Fibroblast of skin of scalp (primary cell): ENCODE measurements at places on chromosomes 3 and 15.

DNA sequence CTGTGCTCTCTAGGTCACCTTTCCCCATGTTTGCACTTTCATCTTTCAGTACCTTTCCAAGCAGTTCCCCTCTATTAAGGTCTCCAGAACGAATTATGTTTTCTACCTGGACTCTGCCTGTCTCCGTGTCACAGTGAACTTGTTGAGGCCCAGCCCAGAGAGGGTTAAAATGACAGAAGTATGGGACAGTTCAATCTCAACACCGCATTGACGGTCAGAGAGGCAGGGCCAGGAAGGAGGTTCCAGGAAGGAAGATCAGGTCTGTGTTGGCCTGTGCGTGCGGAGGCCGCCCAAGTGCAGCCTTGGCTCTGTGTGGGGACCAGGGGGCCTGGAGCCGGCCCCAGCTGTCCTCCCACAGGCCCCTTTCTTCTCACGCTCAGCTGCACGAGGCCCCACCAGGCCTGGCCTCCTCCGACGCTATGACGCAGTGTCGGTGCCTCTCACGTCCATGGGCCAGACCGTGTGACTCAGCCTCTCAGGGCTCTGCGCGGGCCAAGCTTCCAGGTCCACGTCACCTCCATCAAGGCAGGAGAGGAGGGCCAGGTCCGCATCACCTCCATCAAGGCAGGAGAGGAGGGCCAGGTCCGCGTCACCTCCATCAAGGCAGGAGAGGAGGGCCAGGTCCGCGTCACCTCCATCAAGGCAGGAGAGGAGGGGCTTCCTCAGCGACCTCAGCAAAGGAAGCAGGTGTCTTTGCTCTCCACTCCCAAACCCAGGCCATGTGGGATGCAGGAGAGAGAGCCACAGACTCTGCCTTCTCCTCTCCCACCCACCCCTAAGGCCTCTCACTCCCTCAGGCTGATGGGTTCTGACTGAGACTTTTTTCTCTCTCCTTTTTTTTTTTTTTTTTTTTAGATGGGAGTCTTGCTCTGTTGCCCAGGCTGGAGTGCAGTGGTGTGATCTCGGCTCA, 83.1 kb downstream of the CPN2 start:
- DNase-seq: peak; percentile 53

- no peak for DNase-seq
Observed at GRCh38 chr15:74812533-74812932, at the start of gene LMAN1L. Gene LMAN1L (plus strand): TSS chr15:74812835. CDS start chr15:74812855, 20 bp downstream.

DNA sequence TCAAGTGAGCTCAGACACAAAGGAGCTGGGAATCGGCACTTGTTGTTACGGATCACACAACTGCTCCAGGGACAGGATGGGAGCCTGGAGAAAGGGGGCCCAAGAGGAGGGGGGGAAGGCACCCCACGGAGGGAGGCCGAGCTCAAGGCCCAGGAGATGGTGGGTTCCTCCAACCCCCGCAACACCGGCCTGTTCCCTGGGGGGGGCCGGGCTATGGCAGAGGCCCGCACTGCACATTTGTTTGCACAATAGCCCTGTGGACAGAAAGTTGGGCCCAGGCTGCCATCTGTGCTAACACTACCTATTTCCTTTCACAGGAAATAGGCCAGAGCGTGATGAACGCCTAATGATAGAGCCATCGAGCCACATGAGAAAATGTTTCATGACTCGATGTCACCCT, 147.1 kb downstream of the NSMCE3 start:
- no peak for DNase-seq

DNA sequence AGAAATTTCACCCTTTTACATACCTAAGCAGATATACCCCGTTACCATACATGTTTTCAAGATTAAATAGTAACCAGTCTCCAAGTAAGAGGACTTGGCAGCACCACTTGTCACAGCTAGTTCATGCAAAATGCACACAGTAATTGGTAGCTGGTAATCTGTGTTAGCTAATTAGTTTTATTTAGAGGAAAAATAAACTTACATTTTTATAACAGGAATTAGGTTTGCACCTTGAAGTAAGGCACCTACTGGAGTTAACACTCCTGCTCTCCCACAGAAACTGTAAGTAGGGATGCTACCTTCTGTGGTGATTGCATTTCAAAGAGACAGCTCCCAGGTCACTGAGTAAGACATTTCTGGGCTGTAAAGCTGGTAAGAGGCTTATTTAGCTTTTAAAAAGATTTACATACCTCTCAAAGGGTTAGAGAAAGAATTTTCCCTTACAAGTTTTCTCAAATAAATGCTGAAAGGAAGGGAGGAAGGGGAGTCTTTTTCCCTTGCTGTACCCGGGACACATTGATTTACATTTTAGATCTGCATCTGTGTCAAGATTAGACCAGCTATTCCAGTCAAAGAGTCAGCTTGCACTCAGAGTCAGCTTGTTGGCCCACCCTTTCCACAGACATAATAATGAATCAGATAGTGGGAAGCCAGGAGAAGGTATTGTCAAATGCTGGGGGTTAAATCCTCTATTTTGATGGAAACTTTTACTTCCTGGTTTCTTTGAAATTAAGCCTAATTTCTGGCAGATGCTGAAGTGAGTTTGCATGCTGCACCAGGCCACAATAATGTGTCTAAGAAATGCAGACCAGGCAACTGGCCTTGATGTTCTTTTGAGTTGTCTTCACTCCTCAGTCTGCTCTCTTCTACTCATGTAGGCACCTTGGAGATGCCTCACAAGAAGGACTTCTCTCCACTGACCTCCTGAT, 77.6 kb upstream of the CHD2 start:
- no peak for DNase-seq

DNA sequence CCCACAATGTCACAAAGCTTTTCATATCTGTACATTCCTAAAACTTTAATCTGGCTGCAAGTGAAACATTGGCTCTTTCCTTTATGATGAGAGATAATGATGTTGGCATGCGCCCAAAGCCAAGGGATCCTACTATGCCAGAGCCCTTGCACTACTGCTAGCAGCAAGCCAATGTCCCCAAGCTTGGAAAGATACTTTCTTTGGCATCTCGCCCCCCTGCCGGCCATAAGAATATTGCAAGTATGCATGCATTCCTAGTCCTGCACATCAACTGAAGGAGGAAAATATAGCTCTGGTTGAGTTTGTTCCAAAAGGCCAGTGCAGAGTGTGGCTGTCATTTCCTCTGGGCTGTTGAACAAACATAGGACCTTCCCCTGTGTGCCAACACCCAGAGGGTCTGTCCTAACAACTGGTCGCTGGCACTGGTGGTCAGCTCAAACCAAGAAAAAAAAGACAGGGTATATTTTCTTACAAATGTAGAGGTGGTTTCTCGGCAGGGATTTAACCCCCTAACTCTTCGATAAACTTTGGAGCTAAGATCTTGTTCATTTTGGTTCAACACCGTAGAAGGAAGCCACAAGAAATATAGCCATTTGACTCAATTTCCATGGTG, 120.9 kb upstream of the ZBED2 start:
- peak; percentile 62 for DNase-seq

GRCh38 chr15:67194171-67195114, 60.0 kb downstream of the AAGAB start:
- DNase-seq: no peak

DNA sequence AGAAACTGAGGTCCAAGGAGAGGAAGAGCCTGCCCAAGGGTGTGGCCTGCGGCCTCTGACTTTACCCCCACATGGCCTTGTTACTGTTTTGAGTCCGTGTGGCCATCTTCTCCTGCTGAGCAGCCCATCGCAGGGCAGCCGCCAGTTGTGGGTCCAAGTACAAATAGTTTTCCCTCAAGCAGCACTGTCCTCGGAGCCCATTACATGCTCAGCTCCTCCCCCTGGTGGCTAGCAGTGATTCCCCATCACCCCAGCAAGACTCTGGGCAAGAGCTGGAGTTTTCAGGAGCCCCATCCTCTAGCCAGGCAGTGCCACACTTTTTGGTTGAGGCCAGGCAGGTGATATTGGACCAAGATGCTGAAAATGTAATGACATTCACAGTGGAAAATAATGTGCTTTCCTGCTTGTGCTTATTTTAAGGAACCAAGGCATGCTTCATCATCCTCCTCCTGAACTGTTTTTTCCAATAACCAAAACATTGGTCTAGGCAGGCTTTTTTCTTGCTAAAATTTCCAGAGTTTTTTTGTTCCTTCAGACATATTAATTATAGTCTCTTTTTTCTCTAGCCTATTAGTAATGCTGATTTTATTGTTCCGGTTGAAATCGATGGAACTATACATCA, 23.2 kb upstream of the VILL start:
- DNase-seq: peak; percentile 70

- no peak for DNase-seq
Observed at GRCh38 chr3:50815844-50816243, 141.1 kb downstream of the DOCK3 start.

DNA sequence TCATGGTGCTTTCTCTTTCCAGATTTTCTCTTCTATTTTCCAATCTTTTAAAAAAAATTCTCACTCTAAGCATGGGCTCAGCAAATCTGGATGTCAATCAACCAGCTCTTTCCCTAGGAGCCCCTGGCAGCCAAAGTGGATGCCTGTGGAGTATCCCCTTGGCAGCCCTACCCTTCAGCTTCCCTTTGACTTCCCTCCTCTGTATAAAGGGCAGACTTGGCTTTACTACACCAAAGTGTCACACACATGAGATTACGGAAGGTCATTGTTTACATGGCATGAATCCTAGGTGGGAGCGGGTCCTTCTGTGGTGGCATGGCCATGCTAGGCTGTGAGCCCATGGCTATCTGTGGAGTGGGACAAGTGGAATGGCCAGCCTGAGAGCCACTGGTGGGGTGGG, 379.9 kb downstream of the GABRB3 start:
- DNase-seq: no peak

DNA sequence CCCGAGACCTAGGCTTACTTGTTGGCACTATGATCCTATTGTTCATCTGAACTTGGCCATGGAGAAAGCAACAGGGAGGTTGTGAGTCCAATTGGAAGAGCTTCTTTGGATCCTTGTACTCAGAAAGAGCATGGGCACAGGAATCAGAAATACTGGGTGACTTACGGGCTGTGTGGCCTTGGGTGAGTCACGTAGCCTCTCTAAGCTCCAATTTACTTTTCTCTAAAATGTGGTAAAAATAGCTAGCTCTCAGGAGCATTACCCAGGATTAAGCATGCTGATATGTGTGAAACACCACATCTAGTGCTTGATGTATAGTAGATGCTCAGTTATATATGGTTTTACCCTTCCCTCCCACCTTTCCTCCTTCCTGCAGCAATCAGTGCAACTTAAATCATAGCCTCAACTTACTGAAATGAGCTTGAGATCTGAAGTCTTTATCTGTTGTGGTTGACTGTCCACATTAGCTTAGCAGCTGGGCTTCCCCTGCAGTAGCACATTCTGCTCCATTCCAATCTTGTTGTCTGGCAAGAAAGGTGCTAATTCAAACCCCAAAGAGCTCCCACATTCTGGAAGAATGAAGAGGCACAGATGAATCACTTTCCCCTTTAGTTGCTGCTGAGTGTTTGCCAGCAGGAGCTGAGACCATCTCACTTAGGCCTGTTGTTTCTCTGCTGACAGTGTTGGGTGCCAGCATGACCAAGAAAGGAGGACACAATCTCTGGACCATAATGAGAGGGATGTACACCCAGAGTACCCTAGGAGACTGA, 299.1 kb upstream of the TRIM42 start:
- DNase-seq: no peak

DNA sequence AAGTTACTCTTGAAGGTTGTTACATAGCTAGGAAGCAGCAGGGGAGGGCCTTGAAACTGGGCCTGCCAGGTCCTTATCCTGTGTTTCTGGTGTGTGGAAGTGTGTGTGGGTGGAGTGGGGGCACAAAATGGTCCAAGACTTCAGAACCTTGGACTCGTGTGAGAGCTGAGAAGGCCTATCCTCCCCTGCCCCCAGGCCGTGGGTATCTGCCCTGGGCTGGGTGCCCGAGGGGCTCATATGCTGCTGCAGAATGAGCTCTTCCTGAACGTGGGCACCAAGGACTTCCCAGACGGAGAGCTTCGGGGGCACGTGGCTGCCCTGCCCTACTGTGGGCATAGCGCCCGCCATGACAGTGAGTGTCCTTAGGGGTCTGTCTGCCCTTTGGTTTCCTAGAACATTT, 4.5 kb downstream of the CHRD start:
- no peak for DNase-seq

- DNase-seq: no peak
Observed at GRCh38 chr3:58979840-58980239, 70.0 kb downstream of the CFAP20DC start.

GRCh38 chr3:133843634-133844033, 38.0 kb downstream of the SRPRB start:
- DNase-seq: peak; percentile 13

DNA sequence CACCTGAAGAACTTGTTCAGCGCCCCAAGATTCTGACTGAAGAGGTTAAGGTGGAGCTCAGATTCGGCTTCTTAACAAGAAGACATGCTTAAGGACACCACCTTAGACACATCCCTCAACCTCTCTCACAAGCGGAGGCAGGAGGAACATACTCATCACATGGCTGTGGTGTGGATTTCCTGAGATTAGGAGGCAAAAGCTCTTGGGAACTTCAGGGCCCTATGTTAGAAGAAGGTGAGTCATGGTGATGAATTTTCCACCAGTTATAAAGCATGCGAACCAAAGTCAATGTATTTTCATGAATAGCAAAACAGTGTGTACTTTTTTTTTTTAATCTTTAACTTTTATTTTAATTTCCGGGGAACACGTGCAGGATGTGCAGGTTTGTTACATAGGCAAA, 212.2 kb upstream of the SUCLG2 start:
- DNase-seq: no peak

DNA sequence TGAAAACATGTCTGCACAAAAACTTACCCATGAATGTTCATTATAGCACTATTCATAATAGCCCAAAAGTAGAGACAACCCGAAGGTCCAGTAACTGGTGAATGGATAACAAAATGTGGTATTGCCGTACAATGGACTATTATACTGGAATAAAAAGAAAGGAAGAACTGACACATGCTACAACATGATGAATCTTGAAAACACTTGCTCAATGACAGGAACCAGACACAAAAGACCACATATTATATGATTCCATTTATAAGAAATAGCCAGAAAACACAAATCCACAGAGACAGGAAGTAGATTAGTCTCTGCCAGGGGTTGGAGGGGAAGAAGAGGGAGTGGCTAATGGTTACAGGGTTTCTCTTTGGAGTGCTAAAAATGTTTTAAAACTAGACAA, 18.3 kb downstream of the SHC4 start:
- DNase-seq: no peak

- no peak for DNase-seq
Observed at GRCh38 chr3:129715854-129716253, 109.4 kb upstream of the PLXND1 start.

DNA sequence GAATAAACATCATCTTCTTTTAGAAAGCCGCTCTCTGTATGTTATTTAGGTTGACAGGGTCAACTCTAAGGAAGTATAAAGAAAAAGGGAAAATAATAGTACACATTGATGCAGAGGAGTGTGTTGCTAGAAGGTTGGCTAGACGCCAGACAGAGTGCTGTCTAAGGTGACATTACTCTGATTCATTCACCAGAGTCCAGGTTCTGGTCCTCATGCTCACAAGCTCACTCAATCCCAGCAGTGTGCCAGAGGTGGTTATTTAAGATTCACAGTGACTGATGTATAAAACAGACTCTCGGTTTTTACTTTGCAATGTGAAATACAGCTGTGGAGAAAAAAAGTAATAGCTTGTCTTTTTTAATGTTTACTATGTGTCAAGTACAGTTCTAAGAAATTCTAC, 1.7 kb downstream of the CFAP44 start:
- no peak for DNase-seq
